ENCODE measurements at places on chromosomes 7 and 10.

DNA sequence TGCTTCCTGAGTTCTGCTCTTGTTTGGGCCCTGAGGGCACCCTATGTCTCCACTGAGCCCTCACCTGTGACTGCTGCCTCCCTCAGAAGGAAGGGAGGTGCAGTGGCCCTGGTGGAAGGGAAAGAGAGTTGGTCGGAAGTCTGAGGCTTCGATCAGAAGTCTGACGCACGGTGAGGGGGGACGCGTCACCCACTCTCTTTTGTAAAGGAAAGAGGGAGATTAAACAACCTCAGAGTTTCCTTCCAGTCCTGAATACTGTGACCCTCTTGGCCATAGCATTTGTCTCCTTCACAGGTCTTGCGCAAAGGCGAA, 31.4 kb upstream of the TRIM8 start:
- DNase-seq, result peak; percentile 68

- no peak for DNase-seq
Observed at GRCh38 chr7:7946486-7946885, 22.1 kb upstream of the GLCCI1 start.

GRCh38 chr10:103598654-103599115, 105.2 kb downstream of the NEURL1 start:
- peak; percentile 38 for DNase-seq

DNA sequence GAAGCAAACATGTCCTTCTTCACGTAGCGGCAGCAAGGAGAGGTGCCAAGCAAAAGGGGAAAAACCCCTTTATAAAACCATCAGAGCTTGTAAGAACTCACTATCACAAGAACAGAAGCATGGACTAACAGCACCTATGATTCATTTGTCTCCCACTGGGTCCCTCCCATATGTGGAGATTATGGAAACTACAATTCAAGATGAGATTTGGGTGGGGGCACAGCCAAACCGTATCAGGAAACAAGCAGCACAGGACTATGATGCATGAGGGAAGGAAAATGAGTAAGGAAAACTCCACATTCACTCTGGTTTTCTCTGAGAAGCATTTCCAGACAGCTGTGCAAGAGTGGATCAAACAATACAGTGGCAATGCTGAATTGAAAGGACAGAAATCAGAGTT, 81.6 kb downstream of the RSU1 start:
- no peak for DNase-seq

DNA sequence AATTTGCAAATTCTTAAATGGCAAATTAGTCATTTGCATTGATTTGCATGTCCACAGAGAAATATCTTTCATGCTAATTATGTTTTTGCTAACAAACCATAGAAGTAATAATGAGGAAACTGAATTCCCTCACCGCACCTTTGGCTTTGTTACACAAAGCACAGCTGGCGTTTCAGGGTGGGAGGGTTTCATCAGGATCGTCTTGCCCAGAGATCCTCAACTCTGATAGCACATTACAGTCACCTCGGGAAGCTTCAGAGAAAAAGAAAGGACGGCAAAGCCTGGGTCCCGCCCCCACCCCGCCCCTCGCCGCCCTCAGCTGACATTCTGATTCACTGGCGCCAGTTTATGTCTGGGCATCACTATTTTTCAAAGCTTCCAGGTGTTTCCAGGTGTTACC, 119.4 kb downstream of the PTPRN2 start:
- no peak for DNase-seq

GRCh38 chr10:29617880-29618340, 16.9 kb downstream of the SVIL start:
- DNase-seq, result no peak
